NCI-H510A (cell line): ENCODE measurements at places on chromosomes 7 and 10.

DNA sequence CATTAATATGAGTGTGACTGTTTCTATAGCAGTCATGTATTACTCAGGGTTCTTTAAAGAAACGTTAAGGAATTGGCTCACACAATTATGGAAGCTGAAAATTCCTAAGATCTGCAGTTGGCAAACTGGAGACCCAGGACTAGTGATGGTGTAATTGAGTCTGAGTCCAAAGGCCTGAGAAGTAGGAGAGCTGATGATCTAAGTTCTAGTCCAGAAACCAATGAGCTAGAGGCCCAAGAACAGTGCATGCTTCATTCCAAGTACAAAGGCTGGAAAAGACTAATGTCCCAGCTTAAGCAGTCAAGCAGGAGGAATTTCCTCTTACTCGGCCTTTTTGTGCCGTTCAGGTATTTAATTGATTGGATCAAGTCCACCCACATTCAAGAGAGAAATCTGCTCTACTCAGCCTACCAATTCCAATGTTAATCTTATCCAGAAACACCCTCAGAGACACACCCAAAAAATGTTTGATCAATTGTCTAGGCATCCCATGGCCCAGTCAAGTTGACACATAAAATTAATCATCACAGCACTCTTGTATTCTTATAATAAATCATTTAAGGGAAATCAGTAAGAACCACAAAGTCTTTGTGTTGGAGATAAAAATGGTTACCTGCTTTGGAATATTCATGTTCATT is 312.1 kb downstream of the PRKG1 start:
- no peak for DNase-seq

- DNase-seq, result no peak
These were observed 51.9 kb downstream of the CCNY start for GRCh38 chr10:35388197-35388596.

DNA sequence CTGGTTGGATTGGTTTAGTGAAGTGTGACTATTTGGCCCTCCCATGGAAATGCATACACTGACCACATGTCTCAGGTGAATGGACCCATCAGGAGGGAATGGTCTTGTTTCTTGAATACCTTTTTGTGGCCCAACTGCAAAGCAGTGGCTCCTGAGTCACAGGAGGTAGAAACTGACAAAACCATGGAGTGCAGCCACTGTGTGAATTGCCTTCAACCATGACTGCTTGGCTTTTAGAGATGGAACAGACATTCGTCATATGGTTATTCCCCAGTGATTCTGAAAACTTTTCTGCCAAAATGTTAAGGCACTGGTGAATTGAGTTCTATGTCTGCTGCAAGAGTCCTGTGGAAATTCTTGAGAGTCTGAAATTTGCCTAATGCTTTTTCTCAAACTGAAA is 64.7 kb downstream of the CDK14 start:
- no peak for DNase-seq

GRCh38 chr7:36153571-36154097 is 580 bp downstream of the EEPD1 start:
- DNase-seq, result no peak

DNA sequence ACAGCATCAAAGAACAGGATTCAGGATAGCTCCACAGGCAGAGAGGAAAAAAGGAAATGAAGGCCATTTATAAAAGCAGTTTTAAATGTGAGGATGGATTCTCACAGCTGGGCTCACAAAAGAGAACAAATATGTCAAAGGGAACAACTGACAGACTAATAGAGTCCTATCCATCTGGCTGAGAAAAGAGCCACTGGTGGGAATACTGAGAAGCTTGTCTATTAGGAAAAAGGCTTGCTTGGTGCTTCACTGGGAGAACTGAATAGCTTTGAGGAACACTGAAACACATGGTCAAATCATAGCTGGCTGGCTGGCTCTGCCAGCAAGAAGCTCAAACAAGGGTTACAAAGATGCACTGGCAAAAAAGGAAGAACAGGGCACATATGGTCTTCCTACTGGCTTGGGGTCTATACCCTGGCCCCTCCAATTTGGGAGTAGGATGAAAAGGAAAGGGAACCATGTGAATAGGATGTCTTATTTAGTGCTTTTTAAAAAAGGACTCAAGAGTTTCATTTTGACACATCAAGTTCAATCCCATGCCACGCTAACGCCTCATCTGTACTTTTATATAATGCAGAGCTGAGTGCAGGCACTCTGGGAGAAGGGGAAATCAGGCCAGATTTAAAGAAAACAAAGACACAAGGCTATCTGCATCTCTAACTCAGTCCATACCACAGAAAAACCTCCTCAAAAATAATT is 44.8 kb upstream of the KCNIP2 start:
- no peak for DNase-seq

DNA sequence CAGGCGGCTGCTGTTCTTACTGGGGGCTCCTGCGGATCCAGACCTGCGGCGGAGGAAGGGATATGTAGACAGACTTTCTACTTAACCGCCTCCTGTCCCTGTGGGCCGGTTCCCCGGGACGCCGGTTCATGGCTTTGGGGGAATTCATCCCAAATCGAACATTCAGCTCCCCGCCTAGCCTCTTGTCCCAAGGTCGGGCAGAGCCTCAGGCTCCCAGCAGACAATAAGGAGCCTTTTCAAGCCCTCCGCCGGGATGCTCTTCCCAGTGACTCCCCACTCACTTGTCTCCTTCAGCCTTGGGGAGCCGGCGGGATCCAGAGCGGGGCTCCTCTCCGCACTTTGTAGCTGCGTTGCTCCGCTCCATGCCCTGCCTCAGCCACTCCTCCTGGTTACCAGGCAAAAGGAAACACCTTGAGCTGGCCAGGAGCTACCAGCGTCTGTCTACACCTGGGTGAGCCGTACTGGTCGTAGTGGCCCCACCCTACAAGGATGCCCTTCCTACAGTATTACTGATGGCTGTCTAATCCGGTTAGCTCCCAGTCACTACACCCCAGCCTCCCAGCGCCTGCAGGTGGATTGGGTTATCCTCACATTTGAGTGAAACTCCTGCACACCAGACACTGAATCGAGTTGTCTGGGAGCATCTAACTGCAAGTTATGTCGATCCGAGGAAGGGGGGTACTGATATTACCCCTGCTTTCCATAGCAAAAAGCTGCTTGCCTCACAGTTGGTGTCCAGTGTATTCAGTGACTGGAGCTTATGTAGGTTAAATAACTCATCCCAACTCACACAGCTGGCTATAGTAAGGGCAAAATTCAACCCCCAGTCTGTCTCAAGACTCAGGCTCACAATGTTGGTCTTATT is at the start of gene C10orf95:
Gene C10orf95, minus strand, starts transcription at position 439 of the 865 bp plus-strand sequence. CDS start 450 bp downstream, outside the sequence.
- no peak for DNase-seq

DNA sequence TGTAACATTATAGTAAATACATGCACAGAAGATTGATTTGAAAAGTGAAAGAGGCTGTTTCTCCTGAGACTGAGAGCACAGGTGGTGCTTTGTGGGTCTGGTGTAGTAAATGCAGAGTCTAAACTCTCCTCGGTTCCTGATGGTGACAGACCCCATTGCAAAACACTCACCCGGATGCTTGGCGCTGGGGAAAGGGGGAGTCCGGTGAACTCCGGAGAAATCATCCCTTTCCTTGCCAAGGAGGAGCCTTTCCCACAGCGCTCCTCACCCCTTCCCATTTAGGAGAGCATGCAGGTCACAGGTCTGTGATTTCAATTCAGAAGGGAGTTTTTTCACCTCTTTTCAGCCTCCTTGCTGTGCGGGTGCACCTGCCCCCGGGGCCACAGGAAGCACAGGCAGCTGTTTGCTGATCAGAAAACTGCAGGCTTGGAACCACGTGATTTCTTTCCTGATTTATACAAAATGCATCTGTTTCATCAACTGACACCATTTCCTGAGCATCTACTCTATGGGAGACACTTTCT is 75.6 kb upstream of the LYZL2 start:
- DNase-seq, result no peak

GRCh38 chr7:142813226-142813625 is 41.6 kb upstream of the EPHB6 start:
- no peak for DNase-seq

GRCh38 chr10:77576444-77577032 is 61.1 kb downstream of the KCNMA1 start:
- DNase-seq, result no peak

GRCh38 chr10:30781670-30782121 is 152.1 kb upstream of the LYZL2 start:
- no peak for DNase-seq

DNA sequence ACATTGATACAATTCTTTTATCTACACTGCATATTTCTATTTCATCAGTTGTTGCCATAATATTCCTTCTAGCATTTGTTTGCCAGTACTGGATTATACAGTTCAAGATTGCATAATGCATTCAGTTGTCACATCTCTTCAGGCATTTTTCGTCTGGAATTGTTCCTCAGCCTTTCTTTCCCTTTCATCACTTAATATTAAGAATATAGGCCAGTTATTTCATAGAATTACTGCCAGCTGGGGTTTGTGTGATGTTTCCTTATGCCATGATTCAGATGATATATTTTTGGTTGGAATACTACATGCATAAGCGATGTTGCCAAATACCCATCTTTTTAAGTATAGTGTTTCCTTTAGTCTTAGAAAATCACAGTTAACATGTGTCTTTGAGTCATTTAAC is 20.8 kb downstream of the KIFBP start:
- DNase-seq, result no peak

DNA sequence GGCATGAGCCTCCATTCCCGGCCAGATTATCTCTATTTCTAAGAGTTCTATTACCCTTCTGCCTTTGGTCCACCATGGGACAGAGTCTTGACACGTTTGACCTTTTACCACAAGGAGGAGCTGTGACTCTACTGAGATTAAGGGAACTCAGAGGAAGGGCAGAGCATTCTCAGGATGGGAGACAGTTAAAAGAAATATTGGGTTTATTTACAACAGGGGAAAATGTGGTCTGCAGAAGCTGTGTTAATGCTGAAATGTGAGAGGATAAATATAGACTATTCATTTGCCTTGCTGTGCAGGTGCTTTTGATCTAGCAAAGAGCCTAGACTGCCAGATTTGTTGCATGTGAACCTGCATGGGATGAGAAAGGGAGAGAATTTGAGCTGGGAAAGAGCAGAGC is 45.8 kb upstream of the PRSS58 start:
- DNase-seq, result no peak

DNA sequence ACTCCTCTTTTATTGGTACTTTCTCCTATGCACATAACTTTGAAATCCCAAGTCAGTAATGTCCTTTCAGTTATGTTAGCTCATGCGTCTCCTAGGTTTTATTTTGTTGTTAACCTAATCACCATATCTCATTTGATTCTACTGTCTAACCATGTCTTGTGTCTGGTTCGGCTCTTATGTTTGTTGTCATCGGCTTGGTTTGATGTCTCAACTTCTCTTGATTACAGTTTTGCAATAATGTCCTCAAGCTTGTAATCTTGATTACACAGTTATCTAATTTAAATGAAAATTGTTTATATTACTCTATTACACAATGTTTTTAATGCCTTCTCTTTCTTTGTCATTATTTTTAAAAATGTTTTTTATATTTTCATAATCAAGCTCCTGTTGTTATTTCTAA is 35.9 kb upstream of the SEMA3A start:
- DNase-seq, result no peak

DNA sequence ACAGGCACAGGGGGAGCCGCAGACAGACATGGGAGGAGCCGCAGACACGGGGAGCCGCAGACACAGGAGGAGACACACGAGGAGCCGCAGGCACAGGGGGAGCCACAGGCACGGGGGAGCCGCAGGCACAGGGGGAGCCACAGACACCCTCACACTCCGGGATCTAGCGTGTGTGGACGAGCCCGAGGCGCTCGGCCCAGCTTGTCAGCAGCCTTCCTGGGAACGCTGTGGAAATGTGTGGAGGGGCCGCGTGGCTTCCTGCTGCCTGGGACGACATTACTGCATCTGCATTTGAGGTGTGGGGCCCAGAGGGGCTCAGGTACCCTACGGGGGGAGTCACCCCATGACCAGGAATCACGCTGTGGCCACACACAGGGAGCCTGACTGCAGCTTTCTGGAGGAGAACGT is 313.2 kb downstream of the PTPRN2 start:
- DNase-seq, result no peak

- no peak for DNase-seq
These were observed 47.3 kb upstream of the NPTX2 start for GRCh38 chr7:98569691-98570337.

DNA sequence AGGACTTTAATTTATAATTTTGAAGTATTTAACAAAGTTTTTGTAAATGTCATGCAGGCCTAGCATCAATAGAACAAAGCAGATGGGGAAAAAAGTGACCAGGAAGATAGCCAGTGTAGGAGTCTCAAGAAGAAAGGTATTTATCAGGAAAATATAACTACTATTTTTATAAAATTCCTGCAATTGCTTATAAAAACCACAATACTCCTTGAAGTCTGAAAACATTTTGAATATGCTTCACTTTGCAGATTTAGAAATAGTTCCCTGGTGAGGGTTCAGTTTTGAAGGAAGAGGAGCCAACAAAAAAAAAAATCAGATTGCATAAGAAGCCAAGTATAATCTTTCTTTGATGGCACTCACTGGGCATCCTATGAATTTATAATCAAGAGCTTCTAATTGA is 34.1 kb downstream of the MTERF1 start:
- no peak for DNase-seq

DNA sequence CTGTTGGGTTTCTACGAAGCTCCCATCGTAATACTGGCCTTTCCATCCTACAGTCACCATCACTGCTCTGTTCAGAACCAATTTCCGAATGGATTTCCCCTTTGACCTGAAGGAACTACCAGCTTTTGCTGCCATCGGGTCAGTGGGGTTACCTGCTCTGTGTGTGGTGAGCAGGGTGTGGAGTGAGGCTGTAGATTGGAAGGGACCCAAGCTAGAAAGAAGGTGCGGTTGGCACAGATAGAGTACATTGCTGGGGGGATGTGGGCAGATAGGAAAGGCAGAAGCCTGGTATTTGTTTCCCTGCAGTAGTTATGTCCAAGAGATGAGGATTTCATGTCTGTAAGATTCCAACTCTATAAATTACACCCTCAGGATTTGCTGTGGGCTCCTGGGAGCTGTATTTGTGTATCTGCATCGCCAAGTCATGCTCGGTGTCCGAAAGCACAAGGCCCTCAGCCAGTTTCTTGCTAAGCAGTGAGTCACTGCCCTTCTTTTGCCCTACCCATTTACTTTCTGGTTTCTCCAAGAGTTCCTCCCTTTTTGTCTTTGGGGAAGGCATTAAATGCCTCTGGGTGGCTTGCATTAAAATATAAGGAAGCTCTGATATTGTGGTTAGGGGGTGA is 15.4 kb downstream of the CLCN1 start:
- no peak for DNase-seq
